ENCODE measurements at places on chromosomes 11 and 22.

GRCh38 chr11:35082321-35083180 lies 56.4 kb upstream of the CD44 start:
- DNase-seq, result peak; percentile 95

- no peak for DNase-seq
Observed at GRCh38 chr22:50518606-50519005, 6.8 kb downstream of the SCO2 start.

- no peak for DNase-seq
Observed at GRCh38 chr11:126229858-126230540, 18.4 kb downstream of the FAM118B start.

DNA sequence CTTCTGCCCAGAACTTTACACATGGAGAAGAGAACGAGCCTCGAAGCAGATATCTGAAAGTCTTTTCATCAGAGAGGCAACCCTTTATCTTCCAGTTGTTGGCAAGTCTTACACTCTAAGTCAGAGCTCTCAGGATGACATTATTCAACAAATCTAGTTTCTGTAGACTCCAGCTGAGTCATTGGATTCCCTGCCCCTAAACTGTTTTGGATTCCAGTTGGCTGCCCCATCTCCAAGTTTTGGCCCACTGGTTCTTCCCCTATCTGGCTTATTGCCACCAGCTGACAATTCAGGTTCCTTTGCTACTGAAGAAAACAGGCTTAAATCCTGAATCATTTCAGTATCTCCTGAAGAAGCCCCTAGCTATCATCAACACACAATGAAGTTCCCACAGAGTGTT lies 14.2 kb downstream of the SAAL1 start:
- no peak for DNase-seq

GRCh38 chr11:64164392-64165312 lies 1.3 kb downstream of the MACROD1 start:
- peak; percentile 30 for DNase-seq

DNA sequence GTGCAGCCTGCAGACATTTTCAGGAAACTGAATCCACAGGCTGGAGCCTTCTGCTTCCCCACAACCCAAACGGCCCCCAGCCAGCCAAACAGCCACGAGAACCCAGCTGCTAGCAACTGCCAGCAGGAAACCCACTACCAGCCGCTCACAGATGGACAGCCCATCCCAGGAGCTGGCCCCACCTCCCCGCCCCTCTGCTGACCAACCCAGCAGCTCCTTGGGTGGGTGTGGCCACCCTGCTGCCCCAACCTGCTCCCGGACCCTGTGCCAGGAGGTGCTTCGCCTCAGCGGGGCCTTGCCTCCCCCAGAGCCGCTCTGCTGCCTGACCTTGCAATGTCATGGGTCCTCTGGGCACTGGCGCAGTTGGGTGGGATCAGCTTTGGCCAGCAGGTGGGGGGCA lies 8.2 kb upstream of the CCDC188 start:
- peak; percentile 46 for DNase-seq

DNA sequence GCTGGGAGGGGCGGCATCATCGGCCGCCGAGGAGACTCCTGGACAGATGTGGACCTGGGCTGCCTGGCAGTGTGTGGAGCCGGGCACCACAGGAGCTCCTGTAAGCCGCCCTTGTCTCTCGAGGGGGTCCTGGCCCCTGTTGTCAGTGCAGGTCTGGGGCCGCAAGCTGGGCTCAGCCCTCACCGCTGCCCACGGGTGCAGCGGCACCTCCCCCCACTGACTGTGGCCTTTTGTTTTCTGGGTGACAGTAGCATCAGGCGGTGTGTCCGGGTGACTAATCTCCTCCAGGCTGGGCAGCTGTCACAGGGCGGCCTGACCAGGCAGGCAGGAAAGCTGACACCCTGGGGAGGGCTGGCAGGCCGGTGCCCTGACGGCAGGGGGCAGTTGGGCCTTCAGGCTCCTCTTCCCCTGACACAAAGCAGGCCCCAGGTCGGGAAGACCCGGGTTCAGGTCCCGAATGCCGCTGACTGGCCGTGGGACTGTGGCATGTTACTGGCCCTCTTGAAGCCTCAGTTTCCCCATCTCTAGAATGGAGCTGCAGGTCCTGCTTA lies 16.3 kb downstream of the DGKZ start:
- no peak for DNase-seq

GRCh38 chr11:27423125-27423524 lies 49.5 kb downstream of the LGR4 start:
- peak; percentile 11 for DNase-seq

DNA sequence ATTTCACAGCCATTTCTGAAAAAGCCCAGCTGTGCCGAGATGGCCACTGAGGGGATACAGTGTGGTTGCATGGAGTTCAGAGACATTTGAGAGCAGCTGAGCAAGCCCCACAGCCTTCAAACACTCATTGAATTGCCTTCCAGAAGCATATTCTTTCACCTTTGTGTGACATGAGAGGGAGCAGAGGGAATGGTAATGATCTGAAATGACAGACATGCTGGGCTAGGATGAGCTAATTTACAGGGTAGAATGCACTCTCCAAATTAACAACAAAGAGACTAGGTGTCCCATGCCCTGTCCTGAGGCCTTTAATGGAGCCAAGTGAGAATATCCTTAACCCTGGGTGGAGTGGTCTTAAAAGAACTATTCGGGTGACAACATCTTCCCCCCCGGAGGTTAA lies 585.4 kb downstream of the NELL1 start:
- no peak for DNase-seq

DNA sequence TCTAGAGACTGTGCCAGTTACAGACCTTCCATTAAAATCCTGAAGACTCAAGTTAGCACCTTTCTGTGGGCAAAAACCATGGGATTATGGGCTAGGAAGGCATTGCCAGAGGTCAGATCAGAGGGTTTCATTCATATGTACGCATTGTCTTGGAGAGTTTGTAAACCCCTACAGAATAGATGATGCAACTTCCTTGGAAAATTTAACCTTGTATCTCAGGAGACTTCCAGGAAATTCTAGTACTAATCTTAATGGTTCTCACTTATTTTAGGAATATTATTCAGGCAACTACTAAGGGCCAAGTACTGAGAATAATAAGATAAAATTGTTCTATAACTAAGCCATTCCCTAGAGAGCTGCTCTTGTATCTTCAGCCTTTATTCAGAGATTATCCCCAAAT lies 6.9 kb downstream of the OLFML1 start:
- no peak for DNase-seq

- DNase-seq, result peak; percentile 48
Observed at GRCh38 chr11:64772303-64773018, 5.9 kb downstream of the SF1 start.

DNA sequence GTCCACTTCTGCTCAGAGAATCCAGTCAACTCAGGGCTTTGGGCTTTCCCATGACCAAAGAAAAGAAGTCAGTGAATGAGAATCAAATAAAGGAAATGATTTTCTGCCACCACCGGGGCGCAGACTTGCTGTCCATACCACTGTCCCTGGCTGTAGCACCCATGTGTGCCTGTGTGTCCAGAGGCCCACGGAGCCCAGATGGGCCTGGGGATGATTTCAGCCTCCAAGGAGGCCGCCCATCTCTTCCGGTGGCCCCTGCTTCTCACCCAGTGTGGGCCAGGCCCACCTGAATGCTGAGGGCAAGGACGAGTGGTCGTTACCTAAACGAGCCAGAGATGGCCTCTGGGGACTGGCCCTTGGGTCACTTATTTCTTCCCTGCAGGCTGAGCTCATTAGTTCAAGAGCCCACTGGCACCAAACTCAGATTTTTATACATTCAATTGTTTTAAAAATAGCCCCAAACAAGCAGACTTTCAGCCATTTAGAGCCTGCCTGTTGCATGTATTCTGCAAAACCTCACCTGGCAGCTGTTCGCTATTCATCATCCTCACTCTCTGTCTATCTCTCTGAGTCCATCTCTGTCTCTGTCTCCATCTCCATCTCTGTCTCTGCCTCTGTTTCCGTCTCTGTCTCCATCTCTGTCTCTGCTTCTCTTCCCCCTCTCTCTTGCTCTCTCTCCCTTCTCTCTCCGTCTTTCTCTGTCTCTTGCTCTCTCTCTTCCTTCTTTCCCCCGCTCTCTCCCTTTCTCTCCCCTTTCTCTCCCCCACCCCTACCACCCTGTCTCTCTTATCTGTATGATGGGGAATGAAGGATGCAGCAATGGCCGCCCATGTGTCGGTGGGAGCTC lies 24.2 kb downstream of the KRTAP5-5 start:
- DNase-seq, result no peak

DNA sequence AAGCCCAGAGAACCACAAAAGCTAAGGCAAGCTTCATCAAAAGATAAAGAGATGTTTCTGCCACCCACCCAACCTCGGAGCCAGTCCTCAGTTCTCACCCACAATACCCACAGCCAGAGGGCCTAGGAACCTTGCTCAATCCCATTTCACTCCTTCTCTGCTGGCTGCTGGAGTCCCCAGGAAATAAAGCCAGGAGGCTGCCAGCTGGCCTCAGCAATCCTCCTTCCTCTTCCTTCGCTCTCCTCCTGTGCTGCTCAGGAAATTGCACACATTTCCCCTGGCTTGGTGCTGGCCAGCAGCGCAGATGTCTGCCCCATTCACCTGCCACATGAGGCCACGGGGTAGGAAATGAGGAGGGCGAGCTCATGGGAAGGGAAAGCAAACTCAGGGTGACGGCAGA lies 91.8 kb upstream of the LDLRAD3 start:
- DNase-seq, result peak; percentile 15

DNA sequence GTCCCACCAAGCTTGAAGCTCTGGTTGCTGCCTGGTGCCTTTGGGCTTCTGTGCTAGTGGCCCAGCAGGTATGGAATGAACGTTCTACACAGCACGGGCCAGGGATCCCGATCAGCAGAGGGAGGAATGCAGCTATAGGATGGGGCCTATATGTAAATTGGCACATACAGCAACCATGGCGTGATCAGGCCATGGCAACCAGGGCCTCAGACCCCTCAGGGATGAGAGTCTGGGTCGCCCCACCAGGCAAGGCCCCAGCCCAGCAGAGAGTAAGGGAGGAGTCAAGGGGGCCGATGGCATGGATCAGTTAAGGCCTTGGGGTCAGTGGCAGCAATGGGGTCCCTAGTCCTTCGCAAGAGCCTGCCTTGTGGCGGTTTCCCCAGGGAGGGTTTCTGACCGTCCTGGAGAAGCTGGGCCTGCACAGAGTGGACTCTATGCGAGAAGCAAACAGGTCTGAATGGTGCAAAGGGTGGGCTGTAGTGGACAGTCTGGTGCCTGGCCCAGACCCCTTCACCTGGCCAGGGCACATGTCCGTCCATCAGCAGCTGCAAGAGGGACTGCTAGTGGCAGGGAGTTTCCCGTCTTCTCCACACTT lies 98.6 kb downstream of the RPS6KA4 start:
- no peak for DNase-seq

DNA sequence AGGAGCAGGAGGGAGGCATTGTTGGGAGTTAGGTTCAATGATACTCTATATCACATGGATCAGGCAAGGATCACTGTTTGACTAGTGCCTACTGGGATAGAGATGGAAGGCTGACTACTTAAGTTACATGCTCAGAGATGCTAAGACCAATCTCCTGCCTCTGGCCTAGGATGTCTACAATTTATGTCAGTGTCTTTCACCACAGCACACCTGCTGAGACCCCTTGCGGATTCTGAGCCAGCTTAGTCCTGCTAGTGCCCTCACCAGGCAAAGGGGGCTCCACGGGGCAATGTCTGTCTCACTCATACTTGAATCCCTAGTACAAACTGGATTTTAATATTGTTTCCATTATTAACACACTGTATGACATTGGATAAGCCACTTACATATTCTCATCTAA lies 732.5 kb downstream of the DLG2 start:
- DNase-seq, result no peak

GRCh38 chr22:44538518-44539315 lies 40.7 kb upstream of the RTL6 start:
- no peak for DNase-seq

GRCh38 chr11:64510759-64511158 lies 80.3 kb upstream of the SLC22A12 start:
- DNase-seq, result no peak

- DNase-seq, result no peak
Observed at GRCh38 chr22:49207008-49208003, 620.4 kb downstream of the BRD1 start.

GRCh38 chr11:61039916-61040315 lies 62.4 kb upstream of the CD5 start:
- DNase-seq, result no peak

GRCh38 chr11:102476812-102477211 lies 24.2 kb upstream of the TMEM123 start:
- DNase-seq, result peak; percentile 58

DNA sequence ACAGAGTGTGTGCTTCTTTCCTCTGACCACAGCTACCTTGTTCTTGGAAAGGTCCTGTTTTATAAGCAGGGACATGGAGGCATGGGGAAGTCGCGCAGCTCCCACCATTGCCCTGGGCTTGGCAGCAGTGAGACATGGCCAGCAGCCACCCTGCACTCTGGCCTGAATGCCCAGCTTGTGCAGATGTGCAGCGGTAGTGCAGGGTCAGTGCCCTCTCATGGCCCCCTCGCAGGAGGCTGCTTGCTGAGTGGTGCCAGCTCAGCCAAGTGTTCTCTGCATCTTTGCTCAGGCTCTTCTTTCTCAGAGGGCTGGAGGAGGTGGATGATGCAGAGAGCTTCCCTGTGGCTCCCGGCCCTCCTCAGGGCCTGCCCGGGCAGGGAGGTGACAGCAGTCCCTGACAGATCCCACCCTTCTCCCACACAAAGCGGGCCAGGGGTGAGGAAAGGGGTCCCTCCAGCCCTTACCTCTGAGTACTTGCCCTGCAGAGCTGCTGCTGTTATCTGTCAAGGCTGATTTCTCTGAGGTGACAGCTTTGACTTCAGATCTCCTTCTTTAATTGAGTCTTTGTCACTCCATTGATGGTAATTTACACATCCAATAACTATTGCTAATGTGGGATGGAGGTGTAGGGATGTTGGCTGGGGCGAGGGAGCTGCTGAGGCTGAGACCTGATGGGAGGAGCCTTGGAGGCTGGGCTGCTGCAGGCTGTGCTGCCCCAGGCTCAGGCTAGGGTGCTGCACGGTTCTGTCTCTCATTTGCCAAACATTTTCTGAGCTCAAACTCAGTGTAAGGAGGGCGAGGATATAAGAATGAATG lies 47.4 kb upstream of the B3GAT1 start:
- DNase-seq, result no peak

GRCh38 chr11:1107316-1108245 lies 32.9 kb downstream of the MUC2 start:
- no peak for DNase-seq

DNA sequence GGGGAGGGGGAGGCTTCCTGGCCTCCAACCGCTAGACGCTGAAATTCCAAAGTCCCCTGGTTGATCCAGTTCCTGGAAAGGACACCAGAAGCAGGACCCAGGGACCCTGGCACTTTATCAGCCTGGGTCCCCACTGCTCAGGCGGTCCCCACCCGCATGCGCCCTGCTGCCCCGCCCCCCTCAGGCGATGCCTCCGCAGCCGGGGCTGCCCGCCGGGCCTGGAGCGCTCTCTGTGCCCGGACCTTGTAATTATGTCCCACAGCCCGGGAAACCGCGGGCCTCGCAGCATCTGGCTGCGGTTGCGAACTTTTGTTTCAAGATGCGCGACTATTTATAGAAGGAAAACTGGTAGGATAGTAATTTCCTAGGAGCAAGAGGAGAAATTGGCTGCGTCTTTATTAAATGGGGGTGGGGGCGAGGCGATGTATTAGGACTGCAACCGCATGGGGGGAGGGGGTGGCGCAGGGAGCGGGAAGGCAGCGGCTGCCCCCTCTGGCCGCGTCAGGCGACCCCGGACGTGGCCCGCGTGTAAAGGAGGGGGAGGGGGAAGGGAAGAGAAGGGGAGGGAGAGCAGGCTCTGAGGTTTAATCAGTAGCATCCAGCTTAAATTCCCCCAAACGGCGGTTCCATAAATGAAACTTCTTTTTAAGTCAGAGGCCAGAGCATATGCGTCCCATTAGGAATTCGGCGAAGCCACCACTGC lies 6.1 kb downstream of the WNT7B start:
- no peak for DNase-seq

GRCh38 chr22:24028533-24028932 lies 17.4 kb downstream of the CABIN1 start:
- DNase-seq, result no peak

GRCh38 chr11:69546735-69547370 lies 65.4 kb downstream of the LINC01488 start:
- no peak for DNase-seq

Measured in hematopoietic multipotent progenitor cell treated with erythropoietin and hydrocortisone succinate and interleukin-3 and kit ligand, for 6 days (in vitro differentiated cells).